Gastroesophageal sphincter (tissue), 4 donors: ENCODE measurements at places on chromosomes 11 and 22. TPM values are rescaled to one million over a fixed set of nuclear protein-coding genes. Genes with fewer than 3 reads are reported as not detected.

GRCh38 chr11:118015385-118015841, 29.2 kb downstream of the IL10RA start:
- no peak for ATAC-seq

DNA sequence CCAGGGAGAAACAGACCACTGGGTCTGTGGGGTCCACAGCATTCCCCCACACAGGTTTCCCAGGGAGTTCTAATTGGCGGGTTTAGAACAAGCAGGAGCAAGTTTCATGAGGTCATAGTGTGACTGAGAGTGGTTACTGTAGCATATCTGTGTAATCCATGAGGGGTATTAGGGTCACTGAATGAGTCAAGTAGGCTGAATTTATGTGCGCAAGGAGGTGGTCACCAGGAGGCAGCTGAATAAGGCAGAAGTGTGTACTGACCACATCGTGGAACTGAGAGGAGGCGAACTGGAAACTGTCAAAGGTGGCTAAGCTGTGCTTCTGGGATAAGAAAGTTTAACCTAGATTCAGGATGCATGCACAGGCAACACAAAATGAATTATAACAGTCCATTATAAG, 876.0 kb downstream of the METTL15 start:
- ATAC-seq = no peak

DNA sequence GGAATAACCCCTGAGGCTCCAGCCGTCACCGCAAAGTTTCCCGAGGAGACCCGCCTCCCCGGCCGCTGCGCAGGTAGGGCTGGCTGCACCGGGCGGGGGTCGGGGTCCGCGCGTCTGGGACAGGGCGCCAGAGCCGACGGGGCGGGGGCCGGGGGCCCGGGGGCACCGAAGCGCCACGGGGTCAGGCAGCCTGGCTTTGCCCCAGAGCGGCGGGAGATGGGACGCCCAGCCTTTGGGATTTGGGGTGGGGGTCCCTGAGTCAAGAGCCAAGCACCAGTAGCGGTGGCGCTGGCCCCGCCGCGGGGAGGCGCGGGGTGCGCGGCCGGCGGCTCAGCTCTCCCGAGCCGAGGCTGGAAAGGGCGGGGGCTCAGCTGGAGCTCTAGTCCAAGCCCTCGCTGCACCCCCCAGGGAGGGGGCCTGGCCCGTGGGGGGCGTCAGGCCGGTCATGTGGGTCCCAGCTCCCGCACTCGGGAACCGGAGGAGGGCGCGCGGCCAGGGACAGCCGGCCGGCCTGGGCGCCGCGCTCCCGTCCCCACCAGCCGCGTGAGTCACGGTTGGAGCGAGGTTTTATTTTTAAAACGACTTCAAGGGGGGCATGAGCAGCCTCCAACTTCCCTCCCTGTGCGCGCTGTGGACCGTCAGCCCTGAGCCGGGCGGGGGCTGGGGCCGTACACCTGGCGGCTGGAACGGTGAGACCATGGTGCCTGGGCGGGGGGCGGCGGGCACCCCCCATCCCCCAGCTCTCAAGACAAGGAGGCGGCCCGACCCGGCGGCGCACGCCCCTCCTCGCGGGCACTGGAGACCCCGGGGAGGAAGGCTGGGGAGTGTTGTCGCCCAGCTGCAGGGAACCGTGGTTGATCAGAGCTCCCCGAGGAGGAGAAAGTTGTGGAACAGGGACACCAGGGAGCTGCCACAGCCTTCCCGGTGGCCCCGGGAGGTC, 626 bp downstream of the FLRT1 start:
- peak; percentile 50 for ATAC-seq

- no peak for ATAC-seq
These were observed 192.0 kb downstream of the LRRC4C start for GRCh38 chr11:41267451-41267850.

DNA sequence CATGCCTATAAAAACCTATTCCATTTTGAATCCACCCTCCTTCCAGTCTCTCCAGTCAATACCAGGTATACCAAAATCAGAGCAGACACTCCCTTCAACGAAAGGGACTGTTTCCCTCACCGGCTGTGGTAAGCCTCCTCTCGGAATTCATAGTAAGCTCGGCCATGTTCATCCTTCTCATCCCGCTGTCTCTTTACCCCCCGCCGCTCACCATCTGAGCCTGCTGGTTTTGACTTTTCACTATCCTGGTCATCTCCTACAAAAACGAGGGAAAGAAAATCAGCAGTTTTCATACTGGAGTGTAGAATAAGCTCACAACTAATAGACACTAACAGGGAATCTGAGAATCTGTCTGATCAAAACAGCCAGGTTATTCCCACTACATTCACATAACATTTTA, 3.1 kb downstream of the HNRNPUL2 start:
- no peak for ATAC-seq

DNA sequence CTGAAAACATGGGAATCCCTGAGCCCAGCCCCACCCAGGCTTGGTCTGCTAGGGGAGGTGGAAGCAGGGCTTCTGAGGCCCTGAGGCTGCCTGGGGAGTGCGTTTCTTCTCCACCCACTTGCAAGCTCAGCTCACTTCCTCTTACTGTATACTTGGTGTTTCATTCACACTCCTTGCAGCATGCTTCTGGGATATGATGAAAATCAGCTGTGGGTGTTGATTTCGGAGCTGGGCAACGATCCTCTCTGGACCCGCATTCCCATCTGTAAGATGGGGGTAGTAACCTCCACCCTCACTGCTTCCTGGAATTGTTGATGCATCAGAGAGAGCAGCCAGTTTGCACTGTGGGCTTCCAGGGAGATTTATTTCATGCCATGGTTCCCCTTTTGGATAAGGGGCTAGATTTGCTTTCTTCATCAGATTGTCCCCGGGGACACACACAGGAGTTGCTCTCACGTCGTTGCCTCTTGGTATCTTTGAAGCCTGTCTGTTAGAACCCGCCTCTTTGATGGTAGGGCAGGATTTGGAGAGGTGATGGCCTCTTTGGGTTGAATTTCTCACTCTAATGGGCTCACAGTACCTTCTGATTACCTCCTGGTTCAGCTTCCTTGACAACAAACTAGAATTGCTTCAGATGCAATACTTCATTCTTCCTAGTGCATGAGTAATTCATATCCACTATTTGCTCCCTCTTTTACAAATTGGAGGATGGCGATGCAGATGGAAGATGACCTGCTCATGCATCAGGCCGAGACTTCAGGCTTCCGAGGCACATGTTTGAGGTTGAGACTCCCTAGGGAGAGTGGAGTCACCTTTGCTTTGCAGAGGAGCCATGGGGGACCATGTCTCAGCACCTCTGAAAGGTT, 40.4 kb downstream of the BCR start:
- ATAC-seq = peak; percentile 40

DNA sequence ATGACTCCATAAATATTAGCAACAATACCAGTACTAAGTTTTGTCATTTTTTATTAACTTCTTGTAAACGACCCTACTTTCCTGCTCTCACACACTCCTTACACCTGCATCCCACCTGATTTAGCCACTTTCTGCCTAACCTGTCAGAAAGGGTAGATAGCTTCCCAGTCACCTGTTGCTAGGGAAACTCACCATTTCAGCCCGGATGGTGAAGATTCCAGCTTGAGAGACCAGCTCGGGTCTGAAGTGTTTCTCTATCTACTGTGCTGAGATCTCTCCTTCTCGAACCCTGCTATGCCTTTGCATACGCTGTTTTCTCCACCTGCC, at the start of gene PARVG:
TSS of gene PARVG (plus strand) at position 220 of the 327 bp plus-strand sequence. CDS start 2,405 bp downstream, outside the sequence.
- ATAC-seq = no peak

DNA sequence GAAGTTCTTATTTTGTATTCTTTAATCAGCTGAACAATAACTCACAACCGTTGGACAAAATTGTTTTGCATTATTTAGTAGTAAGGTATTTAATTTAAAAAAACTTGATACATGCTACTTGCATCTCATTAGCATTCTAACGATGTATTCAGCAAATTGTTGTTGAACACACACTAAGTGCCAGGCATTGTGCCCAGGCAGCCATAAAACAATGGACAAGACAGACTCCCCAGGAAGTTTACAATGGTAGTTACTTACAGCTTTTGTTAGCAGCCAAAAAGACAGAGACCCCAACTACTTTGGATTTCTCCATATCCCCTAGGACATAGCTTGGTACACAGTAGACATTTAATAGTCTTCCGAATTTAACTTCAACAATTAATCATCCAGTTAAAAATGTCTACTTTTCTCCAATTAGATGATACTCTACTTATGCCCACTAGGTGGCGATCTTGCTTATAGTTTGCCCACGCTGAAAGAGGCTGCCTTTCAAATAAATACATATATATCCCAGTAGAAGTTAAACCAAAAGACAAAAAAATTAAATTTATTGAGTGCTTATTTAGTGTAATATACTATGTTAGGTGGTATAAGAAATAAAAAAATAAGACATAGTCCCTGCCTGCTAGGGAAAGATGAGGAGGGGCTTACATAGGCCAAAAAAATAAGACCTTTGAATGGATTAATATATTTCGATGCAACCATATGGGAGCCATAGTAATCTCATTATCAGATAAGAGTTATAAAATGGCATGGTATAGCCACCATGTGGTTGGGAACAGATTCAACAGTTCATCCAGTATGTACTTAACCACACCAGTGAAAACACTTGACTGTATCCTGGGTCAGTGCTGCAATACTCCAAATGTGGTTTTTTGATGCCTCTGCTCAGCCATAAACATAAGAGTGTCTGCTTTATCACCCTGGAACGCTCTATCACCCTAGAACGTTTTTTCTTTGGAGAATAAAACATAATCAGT, 2.0 kb upstream of the FJX1 start:
- ATAC-seq = no peak

GRCh38 chr22:28441720-28442263, 237.8 kb downstream of the TTC28 start:
- no peak for ATAC-seq

GRCh38 chr11:117796872-117797529, at the start of gene DSCAML1:
Gene DSCAML1, minus strand, starts transcription at chr11:117797216. Its CDS starts 137 bp downstream, at chr11:117797079.
- peak; percentile 78 for ATAC-seq

- ATAC-seq = no peak
These were observed 56.4 kb upstream of the BARX2 start for GRCh38 chr11:129319201-129319600.

DNA sequence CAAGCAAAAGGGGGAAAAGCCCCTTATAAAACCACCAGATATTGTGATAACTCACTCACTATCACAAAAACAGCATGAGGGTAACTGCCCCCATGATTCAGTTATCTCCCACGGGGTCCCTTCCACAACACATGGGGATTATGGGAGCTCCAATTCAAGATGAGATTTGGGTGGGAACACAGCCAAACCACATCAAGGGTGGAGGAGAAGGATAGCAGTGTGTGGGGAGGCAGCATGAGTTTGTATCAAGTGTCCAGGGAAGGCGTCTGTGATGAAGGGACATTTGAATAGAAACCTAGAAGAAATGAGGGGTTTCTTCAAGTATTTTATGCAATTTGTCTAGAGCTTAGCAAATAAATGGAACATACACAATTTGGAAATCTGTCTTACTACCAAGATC, 98.2 kb downstream of the SLC1A2 start:
- no peak for ATAC-seq

- ATAC-seq = no peak
These were observed 87.3 kb upstream of the CTSC start for GRCh38 chr11:88424881-88425280.

- no peak for ATAC-seq
These were observed 970.4 kb downstream of the BRD1 start for GRCh38 chr22:48857202-48857805.

DNA sequence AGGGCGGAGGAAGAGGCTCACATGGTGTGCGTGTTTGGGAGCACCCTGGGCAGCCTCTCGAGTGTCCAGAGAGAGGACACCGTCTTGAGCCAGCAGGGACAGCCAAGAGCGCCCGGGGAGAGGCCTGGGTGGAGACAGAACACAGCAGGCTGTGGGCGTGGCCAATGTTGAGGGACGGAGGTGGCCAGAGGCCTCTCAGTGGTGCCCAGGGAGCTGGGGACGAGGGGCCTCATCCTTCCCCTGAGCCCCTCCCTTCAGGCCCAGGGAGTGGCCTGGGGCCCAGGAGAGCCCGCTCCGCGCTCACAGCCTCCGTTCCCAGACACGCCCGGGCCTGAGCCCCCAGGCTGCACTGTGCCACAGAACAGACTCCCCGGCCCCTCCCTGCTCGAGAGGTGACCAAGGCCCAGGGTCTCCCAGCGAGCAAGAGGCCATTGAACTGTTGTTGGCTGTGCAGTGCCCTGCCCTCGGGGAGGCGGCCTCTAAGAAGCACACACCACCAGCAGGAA, 48.4 kb downstream of the CDKN1C start:
- peak; percentile 96 for ATAC-seq

DNA sequence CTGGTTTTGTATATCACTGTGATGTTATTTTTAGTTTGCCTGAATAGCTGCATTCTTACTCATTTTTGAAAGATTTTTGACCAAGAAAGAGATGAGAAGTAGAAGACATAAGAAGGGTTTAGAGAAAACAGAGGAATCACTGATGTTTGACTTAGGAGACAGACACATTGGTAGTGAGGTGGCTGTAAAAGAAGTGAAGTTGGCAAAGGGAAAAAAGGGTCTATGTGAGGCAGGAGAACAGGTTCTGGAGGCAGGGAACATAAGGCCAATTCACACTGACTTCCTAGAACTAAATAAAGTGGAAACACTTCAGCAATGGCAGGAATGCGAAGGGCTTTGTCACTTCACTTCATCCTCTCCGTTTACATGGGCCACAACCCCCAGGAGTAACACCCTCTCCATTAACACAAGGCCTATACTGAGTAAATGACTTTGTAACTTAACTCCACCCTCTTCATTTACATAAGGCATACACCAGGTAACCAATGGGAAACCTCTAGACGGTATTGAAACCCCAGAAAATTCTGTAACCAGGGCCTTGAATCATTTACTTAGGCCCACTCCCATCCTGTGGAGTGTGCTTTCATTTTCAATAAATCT, 36.5 kb downstream of the CTSC start:
- ATAC-seq = no peak

DNA sequence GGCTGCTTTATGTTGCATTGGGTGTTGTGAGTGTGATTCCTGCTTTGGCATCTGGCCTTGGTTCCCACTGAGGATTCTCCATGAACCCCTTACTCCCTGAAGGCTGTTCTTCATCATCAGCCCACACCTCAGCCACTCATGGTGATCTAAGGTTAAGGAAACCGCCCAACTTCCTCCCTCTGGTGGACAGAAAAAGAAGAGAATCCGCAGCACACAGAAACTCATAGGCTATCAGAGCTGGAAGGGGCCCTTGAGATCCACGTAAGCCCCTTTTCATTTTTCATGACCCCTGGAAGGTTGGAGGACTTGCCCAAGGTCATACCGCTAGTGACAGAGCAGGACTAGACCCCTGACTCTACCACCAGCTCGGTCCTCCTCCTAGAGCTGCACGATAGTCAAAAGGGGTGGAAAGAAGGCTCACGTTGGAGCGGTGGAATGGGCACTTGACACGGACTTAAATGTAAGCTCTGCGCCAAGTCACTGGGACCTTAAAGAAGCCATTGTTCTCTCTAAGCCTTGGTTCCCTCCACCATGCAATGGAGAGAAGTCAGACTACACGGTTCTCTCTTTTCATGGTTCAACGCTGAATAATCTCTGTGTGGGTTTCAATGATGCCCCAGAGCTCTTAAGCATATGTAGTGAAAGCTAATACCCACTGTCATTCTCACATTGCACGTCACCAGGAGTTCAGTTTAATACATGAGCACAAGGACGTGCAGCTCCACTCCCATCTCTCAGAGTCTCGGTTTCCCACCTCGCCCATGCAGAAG, 83.6 kb upstream of the CRTAM start:
- no peak for ATAC-seq

GRCh38 chr11:96063053-96063452, 139.1 kb upstream of the MTMR2 start:
- no peak for ATAC-seq

Gene RASL10A
- total RNA-seq = 0.40 TPM

Gene SELENOM
- 941 TPM for total RNA-seq

Gene TRIM48
- total RNA-seq = not detected

Gene FAT3
- 27.7 TPM for total RNA-seq

Gene CASP5
- not detected for total RNA-seq

Gene WNT11
- 3.3 TPM for total RNA-seq

Gene C11orf91
- total RNA-seq = not detected

Gene GUCY1A2
- total RNA-seq = 1.5 TPM
